ENCODE measurements at places on chromosomes 16 and 17.

DNA sequence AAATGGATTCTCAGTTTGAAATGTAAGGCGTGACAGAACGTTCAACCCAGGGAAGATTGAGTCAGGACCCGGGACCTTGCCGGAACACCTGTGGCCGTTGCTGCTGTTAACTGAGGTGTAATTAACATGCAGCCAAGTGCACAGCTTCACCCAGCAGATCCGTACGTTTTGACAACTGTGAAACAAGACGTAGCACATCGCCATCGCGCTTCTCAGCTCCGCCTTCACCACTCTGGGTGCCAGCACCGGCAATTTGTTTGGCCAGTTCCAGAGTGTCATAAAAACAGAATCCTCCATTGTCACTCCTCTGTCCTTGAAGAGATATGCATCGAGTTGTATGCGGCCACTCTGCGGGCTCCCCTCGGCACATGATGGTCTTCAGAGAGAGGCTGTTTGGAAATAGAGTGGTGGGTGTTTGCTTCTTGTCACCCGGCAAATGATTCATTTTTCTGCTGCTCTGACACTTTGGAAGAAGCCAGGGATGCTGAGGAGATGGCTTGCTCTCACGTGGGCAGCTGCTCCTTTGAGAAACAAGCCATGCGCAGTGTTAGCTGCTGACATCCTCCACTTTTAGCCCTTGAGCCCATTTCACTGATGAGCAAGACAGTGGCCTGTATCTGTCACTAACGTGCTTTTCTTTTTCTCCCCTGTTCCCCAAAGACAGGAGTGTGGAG lies 22.6 kb downstream of the NAA60 start:
- DNase-seq, result no peak

DNA sequence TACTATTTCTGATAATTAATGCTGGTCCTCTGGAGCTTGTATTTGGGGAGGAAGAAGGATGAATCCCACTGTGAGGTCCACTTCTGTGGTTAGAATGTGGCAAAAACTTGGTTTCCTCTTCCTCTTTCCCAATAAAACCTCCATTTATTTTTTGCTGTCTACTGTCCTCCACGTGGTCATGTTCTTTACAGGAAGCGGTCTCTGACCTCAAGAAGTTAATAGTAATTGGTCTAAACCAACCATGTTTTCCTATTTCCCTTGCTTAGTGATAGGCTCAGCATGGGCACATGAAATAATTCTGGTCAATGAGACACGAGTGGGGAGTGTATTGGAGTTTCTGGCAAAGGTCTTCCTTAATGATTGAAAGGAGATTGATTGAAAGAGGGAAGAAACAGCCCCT lies 33.9 kb downstream of the CHP2 start:
- no peak for DNase-seq

- no peak for DNase-seq
Measured at GRCh38 chr16:749010-749409, 8.2 kb upstream of the CIAO3 start.

DNA sequence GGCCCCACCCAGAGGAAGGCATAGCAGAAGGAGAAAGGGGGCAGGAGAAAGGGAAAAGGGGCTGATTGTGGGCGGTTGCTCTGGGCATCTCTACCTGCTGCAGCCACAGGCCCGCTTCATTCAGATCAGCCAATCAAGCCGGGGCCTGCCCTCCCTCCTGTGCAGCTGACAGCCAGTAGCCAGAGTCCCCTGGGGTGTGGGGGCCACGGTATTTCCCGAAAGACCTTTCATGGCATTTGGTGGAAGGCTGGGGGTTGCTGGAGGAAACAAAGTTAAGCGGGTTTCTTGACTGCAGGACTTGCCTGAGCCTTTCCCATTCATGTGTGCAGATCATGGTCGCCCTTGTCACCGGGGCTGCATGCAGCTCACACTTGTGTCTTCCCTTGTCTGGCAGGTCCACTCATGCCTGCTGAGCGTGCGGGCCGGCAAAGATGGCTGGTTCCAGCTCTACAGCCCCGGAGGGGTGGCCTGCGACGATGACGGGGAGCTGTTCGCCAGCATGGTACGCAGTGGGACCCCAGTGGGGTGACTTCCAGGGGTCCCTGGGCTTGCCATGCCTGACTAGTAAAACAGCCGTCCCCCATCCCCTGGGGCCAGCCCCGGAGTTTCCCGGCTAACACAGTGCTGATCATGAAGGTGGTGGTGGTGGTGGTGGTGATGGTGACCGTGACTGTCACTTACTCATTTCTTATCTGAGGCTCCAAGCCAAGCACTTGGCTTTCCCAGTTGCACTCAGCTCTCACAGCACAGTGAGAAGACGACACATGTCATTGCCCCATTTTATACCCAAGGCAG lies 82.7 kb upstream of the PLCG2 start:
- no peak for DNase-seq

GRCh38 chr16:84294531-84295142 lies at the start of gene WFDC1:
Gene WFDC1 (plus strand): TSS chr16:84294878. CDS start chr16:84294972, 94 bp downstream.
- DNase-seq, result no peak

DNA sequence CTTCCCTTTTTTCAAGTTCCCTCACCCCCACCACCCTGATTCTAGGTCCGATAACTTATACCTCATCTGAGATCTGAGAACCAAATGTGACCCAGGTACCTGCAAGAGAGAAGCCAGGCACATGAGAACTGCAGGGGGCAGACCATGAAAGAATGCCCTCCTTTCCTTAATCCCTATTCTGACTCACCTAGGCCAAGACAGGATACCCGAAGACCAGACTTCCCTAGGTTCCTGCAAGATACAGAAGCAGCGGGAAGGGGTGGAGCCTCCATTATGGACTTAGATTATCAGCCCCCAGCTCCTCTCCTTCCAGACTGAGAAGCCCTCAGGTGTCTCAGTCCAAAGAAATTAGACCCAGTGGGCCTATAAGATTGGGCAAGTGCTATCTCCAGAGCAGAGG lies 2.1 kb downstream of the KCNAB3 start:
- no peak for DNase-seq

DNA sequence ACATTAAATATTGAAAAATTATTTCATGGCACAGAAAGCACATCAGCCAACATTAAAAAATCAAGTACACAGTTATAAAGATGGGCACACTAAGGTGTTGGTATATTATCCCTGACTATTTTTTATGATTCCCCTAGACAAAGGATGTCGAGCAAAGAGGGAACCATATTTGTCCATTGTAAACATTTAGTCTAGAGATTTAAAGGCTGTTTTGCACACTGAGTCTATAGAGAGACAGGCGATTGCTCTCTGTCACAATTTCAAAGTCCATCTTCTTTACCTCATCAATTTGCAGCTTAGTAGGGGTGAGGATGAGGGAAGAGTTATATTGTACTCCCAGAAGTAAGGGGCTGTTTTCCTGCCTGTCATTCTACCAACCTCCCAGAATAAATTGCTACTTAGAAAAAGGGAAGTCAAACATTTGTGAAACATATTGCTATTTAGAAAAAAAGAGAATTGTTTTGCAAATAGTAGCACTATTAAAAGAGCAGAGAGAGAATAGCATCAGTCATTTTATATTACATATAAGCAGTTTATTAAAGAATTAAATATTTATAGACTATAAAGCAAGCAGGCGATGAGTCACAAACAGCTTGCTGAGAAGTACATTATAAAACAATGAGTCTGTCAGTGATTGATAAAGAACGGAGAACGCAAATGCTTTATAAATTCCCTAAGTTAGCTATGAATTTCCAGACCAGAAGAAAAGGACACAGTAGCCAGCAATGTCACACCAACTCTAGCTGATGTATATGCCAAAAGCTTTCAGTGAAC lies 270.6 kb upstream of the PMFBP1 start:
- DNase-seq, result no peak

GRCh38 chr17:6571452-6571781 lies 15.1 kb upstream of the PITPNM3 start:
- DNase-seq, result no peak

All from NCI-H2081 (cell line).